CD4-positive, alpha-beta T cell treated with Interleukin-10 for 1 hour (primary cell): ENCODE measurements at places on chromosomes 4 and X.

GRCh38 chr4:15963576-15963975 lies 601 bp upstream of the FGFBP2 start:
- peak; percentile 43 for DNase-seq

DNA sequence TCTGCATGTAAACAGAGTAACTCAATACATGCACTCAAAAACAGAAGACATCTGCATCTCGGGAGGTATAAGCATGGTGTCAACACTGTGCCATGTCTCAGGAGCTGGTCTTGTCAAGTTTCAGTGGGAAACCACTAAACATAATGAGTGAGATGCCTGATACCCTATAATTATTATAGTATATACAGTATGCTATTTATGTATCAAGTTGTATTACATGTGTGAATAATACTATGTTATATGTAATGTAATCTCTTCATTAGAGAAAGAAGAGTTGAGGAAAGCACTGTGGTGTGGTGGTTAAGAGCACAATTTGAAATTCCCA lies 2.5 kb downstream of the PPBP start:
- DNase-seq = no peak

- DNase-seq = no peak
Measured at GRCh38 chr4:37674439-37674838, 11.7 kb downstream of the RELL1 start.

- DNase-seq = no peak
Measured at GRCh38 chr4:108135549-108136209, 33.1 kb downstream of the LEF1 start.

DNA sequence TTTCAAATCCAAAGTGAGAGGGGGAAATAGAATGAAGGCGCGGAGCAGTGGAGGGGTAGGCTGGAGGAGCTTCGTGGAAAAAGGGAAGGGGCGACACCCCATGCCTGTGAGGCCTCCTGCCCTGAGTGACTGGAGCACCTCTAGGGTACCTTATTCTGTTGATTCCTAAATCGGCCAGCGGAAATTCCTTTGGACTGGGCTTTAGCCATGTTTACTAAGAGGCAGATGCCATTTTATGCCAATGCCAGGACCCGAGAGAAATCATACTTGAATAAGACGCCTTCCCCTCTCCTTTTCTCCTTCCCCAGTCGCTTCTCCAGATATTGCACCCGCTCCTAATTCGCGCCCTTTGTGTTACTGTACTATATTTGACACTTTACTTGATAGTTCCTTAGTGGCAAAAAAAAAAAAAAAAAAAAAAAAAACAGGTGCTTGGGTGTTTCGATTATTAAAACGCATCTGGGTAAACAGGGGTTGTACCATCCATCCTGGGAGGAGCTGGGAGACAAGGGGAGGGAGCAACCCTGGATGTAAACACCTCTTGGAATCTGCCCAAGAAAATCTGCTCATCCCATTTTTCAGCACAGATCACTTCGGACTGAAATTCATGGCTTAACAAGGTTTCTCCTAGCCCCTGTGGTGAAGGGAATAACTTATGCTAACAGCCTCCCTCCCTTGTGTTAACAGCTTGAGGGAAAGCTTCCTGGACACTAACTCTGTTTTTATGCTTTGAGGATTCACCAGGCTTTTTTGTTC lies 1.5 kb downstream of the BMP3 start:
- DNase-seq = no peak

GRCh38 chr4:6200922-6201362 lies 593 bp upstream of the JAKMIP1 start:
- peak; percentile 26 for DNase-seq
